ENCODE measurements at places on chromosomes 2 and 18.

DNA sequence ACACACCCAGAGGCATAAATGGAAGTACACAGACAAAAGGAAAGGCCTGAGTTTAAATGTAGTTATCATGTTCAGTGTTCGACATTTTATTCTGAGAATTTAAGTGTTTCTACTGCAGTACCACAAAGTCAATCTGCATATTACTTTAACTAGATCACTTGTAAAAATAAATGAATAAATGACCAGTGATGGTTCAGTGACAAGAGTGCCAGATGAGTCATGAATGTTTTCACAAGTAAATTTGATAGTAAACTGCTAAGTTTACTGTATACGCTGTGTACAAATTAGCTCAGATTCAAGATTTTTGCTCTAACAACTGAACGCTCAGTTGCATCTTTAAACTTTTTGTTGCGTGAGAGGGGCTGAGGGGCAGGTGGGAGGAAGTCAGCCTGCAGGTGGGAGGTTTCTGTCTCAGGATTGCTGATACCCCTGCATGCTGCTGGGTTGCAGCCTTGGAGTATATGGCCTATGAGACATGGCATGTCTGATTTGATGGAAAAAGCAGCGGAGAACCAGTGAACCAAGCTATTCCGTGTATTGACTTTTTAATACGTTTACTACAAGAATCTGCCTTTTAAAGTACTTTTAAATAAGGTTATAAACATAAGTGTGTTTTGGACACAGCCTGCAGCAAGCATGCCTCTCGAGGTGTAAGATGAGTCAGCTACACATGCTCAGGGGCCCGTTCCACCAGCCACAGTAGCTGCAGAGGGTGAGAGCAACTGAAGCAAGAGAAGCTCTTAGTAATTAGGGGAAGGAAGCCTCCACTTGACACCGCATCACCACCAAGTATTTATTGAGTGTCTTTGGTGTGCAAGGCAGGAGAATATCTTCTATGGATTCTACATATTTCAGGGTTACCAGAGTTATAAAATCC is 245.1 kb downstream of the NEDD4L start:
- no peak for DNase-seq

- DNase-seq, result no peak
Measured at GRCh38 chr18:51077217-51077616, 47.2 kb downstream of the SMAD4 start.

GRCh38 chr2:18549083-18549482 is 11.4 kb downstream of the RDH14 start:
- DNase-seq, result no peak

- DNase-seq, result no peak
Measured at GRCh38 chr2:9699139-9700108, 68.6 kb upstream of the YWHAQ start.

- no peak for DNase-seq
Measured at GRCh38 chr2:169716238-169716886, 17.3 kb upstream of the KLHL23 start.

- DNase-seq, result no peak
Measured at GRCh38 chr2:238133499-238134392, 4.7 kb upstream of the KLHL30 start.

DNA sequence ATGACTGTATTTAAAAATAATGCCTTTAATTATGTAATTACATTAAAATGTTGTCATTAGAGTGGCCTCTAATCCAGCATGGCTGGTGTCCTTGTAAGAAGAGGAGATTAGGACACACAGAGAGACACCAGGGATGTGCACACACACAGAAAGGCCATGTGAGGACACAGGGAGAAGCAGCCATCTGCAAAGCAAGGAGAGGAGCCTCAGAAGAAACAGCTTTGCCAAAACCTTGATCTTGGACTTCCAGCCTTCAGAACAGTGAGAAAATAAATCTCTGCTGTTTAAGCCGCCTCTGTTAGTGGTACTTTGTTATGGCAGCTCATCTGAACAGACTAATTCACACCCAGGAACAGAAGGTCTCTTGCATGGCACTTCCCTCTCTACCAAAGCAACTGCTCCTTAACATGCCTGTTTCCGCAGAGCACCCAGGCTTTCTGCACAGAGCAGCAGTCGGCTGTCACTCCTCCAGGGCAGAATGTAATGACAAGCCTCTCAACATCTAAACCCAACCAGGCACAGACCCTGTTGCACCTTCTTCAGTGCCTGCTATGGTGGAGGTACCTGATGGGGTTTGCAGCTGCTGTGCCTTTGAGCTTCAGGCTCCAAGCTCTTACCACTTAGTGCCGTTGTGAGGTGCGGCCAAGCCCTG is 377.7 kb downstream of the TDRD15 start:
- DNase-seq, result no peak

GRCh38 chr18:5673616-5674015 is 129.8 kb upstream of the EPB41L3 start:
- DNase-seq, result no peak

- DNase-seq, result peak; percentile 65
Measured at GRCh38 chr2:97699765-97700444, 13.5 kb upstream of the ZAP70 start.

GRCh38 chr18:12074736-12075135 is 18.9 kb upstream of the ANKRD62 start:
- no peak for DNase-seq

GRCh38 chr18:58174285-58174684 is 130.3 kb downstream of the NEDD4L start:
- DNase-seq, result no peak

DNA sequence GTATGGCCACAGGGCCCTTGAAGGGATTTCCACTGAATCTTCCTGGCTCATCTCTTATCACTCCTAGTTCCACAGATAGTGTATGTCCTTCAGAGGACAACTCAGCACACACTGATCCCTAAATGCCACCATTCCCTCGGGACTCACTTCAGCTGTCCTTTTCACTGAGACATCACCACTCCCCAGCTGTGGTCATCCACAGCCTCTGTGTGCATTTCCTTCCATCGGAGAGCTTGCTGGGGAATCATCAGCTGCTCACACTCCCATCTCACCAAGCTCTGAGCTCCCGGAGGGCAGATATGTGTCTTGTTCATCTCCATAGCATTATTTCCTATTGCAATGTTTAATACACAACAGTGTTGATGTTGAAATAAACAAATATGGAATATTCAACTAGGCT is 759.5 kb downstream of the RNF144A start:
- DNase-seq, result no peak

GRCh38 chr18:71115261-71115660 is 826.4 kb downstream of the SOCS6 start:
- no peak for DNase-seq

DNA sequence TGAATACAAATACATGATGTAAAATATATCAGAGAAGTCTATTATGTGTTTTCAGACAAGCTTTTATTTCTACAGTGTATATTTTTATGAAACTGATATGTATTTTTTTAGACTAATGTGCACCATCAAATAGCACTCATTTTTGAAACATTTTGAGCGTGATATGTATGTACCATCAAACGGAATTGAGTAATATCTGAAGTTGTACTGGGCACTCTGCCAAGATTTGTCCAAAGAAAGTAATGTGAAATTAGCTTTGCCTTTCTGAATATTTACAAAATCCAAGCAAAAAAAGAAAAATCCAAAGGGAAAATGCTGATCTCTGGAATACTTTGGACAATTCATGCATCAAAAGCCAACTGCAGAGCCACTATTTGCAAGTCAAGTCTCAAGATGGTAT is 972.0 kb downstream of the DPP10 start:
- DNase-seq, result no peak

DNA sequence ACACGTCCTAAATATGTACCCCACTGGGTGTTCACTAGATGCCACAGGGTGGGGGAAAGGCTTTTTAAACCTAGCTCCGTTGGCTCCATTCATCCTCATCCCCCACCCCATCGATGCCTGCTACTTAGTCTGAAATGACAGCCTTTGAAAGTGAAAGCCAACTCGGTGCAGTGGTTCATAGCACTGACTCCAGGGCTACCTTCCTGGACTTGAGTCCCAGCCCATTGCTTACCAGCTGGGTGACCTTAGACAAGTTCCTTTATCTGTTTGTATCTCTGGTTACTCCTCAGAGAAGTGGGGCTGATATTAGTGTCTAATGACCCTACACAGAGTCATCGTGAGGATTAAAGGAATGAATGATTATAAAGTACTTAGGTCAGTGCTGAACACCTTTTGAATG is 24.4 kb downstream of the EHD3 start:
- peak; percentile 42 for DNase-seq

- DNase-seq, result no peak
Measured at GRCh38 chr18:79528316-79528695, 132.6 kb downstream of the NFATC1 start.

- no peak for DNase-seq
Measured at GRCh38 chr2:134341476-134341875, 87.6 kb downstream of the MGAT5 start.

GRCh38 chr18:9209279-9209678 is 72.7 kb downstream of the ANKRD12 start:
- no peak for DNase-seq

- DNase-seq, result no peak
Measured at GRCh38 chr2:135490376-135490775, 40.6 kb downstream of the ZRANB3 start.

DNA sequence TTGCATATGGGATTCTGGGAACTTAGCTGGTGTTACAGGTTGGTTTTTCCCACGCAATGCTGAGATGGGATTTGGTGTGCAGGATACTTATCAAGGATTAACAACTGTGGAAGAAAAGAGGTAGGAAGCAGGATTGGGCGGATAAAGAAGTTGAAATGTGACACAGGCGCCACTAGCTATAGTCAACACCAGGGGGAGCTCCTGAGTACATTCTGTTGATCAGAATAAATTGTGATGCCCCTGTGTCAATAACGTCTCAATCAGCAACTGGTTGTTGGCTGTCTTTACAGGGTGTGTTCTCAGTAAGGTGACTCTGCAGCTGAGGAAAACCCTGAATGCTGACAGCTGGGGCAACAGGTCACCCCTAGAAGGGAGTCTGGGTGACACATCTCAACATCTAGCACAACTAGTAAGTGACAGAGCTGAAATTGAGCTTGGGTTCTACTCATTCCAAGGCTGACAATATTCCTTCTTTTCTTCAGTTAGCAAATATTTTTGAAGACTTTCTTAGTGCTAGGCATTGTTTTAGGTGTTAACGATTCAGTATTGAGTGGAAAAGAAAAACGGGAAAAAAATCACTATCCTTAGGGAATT is 143.0 kb downstream of the ARL6IP6 start:
- DNase-seq, result peak; percentile 3

DNA sequence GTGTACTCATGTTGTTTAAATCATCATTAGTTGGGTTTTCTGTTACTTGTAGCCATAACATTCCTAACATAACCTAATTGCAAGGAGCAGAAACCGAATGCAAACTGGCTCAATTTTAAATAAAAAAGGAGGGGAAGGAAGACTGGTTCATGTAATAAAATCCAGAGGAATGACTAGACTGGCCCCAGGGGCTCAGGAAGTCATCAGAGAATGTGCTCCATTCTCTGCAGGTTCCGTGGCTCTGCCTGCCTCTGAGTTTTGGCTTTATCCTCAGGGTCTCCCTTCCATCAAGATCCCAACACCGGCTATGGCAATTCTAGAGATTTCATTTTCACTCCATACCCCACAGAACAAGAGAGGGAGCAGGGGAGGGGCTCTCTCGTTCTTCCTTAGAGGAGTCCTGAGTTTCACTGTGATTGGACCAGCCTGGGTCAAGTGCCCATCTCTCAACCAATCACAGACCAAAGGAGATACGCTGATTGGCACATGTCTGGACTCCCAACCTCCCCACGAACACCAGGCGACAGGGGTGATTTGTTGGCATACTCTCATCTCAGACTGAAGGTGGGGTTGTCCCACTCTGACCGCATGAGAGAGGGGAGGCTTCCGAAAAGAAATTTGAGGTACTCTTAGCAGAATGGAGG is 64.8 kb downstream of the NPPC start:
- DNase-seq, result no peak

- DNase-seq, result no peak
Measured at GRCh38 chr18:9952633-9953416, 39.0 kb downstream of the VAPA start.
